ENCODE measurements at places on chromosomes 6 and 20.

GRCh38 chr6:2476376-2476775 lies 231.0 kb upstream of the GMDS start:
- no peak for DNase-seq

- DNase-seq: no peak
Observed at GRCh38 chr6:65231616-65232015, 475.4 kb downstream of the EYS start.

GRCh38 chr20:62040381-62040922 lies 25.2 kb downstream of the TAF4 start:
- peak; percentile 51 for DNase-seq

GRCh38 chr6:164106345-164106769 lies 691.8 kb downstream of the QKI start:
- peak; percentile 58 for DNase-seq

GRCh38 chr6:122077603-122078002 lies 321.8 kb upstream of the HSF2 start:
- DNase-seq: no peak

DNA sequence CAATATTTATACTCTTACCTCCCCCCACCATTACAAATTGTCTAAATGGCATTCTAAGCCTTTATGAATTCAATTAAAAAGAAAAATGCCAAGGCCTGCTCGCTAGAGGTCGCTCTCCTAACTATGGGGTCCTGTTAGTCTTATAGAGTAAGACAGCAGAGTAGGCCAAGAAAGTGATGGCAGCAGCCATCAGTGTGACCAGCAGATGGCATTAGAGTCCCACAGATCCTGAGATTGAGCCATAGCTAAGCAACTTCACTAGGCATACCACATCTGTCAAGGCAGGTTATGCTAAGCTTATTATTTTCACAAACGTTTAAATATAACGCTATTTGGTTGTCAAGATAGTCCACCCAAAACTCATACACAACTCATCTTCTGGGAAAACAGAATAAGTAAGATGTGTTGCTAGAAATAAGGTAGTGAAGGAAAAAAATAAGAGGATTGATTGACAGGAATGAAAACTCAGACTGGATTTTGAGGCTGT lies 57.6 kb upstream of the SCAF8 start:
- DNase-seq: peak; percentile 97

- DNase-seq: no peak
Observed at GRCh38 chr6:65006788-65007187, 700.2 kb downstream of the EYS start.

- DNase-seq: no peak
Observed at GRCh38 chr6:132194529-132194928, 206.7 kb downstream of the MOXD1 start.

DNA sequence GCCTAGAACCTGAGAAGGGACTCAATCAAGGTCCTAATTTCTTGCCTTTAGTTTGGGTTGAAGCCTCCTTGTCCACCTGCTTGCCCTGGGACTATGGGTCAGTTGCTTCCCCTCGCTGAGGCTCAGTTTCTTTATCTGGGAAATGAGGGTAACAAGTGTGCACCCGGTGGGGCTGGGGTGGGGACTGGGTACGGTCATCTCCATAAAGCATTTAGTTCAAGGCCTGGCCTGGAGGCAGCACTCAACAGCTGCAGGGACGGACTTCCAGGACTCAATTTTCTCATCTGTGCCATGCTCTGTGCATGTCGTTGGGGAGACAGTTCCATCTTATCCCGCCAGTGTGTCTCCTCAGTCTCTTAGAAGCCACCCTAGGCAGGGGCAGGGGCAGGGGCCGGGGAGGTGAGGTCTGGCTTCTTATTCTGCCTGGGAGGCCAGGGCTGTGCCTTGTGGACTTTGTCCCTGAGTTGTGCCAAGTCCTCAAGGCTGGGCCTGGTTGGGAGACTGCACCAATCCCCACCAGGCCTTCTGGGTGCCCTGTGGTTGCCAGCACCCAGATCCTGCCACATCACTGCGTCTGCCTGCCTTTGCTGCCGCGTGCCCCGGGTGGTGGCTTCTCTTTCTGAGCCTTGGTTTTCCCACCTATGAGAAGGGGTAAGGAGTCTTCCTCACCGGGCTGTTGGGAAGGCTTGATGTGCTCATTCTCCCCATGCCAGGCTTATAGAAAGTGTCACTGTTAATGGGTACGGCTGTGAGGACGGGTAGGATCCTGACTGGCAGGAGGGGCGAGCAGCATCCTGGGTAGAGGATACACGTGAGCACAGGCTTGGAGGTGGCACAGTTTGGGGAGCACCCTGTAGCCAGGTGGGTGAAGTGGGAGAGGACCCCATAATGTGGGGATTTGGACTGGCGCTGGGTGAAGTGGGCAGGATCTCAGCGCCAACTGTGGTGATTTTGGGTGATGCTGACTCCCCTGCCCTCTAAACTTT lies 8.6 kb downstream of the SRC start:
- no peak for DNase-seq

DNA sequence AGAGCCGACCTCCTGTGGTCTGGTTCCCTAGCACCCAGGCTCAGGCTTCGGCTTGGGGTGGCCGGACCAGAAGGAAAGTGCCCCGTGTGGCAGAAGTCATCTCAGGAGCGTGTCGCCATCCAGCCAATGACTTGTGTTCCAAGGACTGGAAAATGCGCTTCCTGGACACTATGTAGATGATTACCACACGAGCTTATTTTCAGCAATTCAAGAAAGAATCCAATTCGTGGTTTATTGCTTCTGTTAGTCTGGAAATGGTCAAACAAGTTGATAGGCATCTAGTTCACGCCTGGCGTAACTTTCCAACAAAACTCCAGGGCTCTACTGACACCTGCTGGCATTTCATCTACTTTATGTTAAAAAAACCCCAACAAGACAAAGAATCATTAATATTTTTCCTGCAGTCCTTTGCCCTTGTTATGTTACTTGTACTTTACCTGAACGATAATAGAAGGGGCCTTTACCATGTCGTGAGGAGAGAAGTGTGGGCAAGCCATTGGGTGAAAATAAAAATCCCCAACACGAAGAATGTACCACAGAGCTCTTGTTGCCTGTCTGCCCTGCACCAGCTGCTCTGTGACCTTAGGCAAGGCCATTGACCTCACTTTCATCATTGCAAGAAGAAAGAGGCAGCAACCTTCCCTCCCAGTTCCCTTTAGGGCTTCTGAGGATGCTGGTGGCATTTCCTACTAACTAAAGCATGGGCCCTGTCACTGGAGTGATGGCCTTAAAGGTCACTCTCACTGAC lies 154.7 kb upstream of the LAMP5 start:
- DNase-seq: no peak

GRCh38 chr20:16615199-16615598 lies 42.0 kb upstream of the KIF16B start:
- DNase-seq: no peak

GRCh38 chr20:34558320-34559218 lies at the start of gene MAP1LC3A:
Gene MAP1LC3A, plus strand, starts transcription at chr20:34558718. Its CDS starts 151 bp downstream, at chr20:34558869.
- peak; percentile 96 for DNase-seq

DNA sequence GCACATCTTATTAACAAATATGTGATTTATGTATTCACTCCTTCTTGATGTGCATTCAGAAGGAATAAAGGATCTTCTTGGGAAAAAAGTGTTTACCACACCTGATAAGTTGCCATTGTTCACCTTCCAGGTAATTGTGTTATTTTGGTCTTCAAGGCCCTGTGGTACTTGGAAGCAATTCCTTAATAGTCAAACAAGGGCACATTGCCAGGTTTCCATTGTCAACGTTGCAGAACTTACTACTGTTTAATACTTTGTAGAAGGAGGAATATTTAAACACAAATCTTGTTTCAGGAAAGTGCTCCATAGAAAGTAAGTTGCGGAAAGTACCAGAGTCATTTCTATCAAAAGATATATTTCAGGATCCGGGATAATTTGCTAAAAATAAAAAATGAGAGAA lies 129.5 kb upstream of the SGK1 start:
- no peak for DNase-seq

- no peak for DNase-seq
Observed at GRCh38 chr20:33875055-33875454, 63.9 kb downstream of the CHMP4B start.

- DNase-seq: no peak
Observed at GRCh38 chr20:46044896-46045295, 15.9 kb downstream of the SLC12A5 start.

- DNase-seq: no peak
Observed at GRCh38 chr6:29705389-29706231, 17.6 kb upstream of the HLA-F start.

- peak; percentile 18 for DNase-seq
Observed at GRCh38 chr6:170209354-170210025, 81.4 kb downstream of the DLL1 start.

- DNase-seq: peak; percentile 11
Observed at GRCh38 chr6:11653028-11653583, 115.6 kb downstream of the TMEM170B start.

DNA sequence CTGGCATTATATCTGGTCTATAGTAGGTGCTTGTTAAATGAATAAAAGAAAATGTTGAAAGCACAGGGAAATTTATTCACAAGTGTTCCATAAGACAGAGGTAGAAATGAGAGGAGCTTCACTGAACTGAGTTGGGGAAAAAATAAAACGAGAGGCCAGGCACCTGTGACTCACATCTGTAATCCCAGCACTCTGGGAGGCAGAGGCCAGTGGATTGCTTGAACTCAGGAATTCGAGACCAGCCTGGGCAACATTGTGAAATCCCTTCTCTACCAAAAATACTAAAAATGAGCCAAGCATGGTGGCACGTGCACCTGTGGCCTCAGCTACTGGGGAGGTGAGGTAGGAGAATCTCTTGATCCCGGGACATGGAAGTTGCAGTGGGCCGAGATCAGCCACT lies 28.1 kb upstream of the IBTK start:
- no peak for DNase-seq

- DNase-seq: no peak
Observed at GRCh38 chr6:21496196-21496595, 97.4 kb upstream of the SOX4 start.

DNA sequence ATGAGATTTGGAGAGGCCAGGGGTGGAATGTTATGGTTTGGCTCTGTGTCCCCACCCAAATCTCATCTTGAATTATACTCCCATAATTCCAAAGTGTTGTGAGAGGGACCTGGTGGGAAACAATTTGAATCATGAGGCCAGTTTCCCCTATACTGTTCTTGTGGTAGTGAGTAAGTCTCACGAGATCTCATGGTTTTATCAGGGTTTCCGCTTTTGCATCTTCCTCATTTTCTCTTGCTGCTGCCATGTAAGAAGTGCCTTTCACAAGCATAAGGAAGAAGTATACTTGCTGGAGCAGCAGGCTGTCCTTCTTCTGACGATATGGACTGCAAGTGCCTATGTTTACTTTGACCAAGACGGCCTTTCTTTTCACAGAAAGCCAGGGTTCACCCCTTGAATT lies 270.5 kb downstream of the ESR1 start:
- DNase-seq: no peak

DNA sequence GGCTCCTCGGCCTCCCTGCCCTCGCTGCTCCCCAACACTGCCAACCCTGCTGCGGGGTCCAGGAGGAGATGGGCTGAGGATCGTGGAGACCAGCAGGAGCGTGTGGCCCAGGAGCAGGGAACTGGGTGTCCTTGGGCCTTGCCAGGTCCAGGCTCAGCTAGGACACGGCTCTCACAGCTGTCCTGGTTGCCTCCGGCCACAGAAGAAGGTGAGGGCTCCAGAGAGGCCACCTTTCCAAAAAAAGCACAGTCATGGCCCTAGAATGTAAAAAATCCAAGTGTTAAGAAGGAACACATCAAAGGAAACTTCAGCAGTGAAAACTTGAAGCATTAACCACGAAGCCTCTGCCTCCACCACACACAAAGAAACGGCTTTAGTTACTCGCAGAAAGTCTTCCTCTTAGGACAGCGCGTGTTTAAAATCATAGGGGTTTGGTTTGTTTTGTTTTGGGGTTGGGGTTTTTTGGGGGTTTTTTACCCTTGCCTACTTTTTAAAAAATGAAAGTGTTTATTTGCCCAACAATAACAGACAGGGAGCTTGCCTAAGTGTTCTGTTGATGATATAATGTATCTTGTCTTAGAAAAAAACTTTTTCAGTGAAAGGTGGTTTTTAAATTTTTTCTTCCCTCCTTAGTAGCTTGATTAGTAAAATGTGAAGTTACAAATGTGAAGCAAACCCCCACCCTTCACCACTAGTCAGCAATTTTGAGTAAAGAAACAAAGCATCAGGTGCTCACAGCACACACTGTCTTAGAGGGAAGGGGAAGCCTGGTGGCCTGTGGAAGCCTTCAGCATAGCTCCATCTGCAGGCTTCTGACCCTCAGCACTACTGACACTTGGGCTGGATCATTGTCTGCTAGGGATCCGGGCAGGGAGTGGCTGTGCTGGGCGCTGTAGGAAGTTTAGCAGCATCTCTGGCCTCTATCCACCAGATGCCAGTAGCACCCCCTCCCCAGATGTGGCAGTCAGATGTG lies 60.0 kb downstream of the PTPN1 start:
- no peak for DNase-seq

- no peak for DNase-seq
Observed at GRCh38 chr6:122749451-122750050, 30.0 kb upstream of the FABP7 start.

DNA sequence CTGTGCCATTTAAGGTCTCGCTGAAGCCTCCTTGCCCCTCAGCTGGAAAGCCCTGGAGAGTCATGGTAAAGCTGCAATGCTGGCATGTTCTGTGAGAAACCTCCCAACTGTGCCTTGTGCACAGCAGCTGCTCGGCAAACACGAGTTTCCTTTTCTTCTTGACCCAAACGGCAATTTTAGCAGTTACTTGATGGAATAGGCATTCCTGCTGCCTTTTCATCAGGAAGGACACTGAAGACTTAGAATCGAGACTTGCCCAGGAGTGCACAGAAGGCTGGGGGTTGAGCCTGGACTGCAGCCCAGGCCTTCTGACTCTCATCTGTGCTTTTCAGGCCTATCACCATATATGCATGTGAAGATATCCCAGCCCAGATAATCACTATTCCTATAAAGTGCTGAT lies 28.7 kb upstream of the CLDN20 start:
- no peak for DNase-seq

DNA sequence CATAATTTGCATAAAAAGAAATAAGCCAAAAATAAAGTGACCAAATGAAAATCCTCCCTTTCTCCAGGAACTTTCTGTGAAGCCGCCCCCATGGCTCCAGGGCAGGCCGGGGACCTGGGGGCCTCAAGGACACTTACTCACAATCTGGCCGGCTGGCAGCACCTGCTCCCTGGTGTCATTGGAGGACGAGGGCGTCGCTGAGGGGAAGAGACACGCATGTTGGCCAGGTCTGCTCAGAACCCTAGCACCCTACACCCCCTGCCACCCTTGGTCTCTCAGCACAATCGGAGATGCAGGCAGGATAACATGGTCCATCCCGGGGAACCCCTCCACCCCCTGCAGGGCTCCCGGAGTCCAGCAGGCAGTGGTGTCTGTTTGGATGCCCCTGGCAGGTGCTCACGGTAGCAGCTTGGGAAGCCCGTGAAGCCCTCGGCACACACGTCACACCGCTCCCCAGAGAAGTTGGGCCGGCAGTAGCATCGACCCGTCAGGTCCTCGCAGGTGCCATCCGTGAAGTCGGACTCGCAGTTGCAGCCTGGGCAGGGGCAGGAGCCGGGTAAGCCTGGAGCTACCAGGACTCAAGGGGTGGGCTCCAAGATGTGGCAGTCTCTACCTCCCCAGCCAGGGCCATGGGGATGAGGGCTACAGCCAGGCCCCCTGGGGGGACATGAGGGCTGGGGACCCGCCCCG lies 21.3 kb downstream of the LAMA5 start:
- DNase-seq: no peak

GRCh38 chr20:34222208-34222607 lies 19.0 kb upstream of the ASIP start:
- no peak for DNase-seq

- no peak for DNase-seq
Observed at GRCh38 chr20:1072258-1072657, 46.1 kb upstream of the PSMF1 start.

- DNase-seq: no peak
Observed at GRCh38 chr6:25534942-25535631, 116.9 kb upstream of the SCGN start.
